ENCODE measurements at places on chromosomes 6 and 20.

- DNase-seq: no peak
Measured at GRCh38 chr6:144123836-144124235, 26.5 kb upstream of the STX11 start.

DNA sequence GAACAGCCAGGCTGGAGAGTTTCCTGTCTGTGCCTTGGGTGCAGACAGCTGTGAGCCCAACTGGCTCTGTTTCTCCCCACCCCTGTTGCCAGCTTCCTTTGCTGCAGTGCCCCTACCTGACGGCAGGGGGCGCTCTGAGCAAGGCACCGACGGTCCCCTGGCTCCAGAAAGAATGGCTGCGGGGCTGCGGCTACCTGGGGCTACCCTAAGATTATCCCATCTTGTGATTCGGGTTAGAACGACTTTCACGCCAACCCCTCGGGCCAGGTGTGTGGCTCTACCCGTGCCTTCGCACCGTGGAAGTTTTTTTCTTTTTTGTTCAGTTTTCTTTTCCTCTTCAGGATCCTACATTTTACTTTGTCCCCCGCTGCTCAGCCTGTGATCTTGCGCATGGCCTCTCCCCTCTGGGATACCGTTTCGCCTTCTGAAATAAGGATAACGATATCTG lies 33.4 kb upstream of the AAR2 start:
- peak; percentile 56 for DNase-seq

- DNase-seq: no peak
Measured at GRCh38 chr6:108323710-108324466, 29.0 kb downstream of the AFG1L start.

DNA sequence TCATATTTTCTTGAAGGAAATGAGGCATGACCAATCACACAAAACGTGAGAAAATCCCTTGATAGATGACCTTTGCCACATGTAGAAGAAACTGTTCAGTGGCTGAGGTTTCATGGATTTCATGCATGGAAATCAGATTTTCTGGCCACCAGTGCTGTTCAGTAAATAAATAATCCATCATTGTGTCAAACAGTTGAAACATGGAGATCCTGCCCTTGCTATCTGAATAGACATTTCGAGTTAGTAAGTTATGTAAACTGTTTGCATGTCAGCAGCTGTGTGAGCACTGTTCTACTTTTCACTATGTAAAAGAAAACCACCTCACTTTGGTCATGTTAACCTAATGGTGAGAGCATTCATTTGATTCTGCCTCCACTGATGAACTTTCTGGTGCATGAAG lies 793.9 kb upstream of the EPHA7 start:
- DNase-seq: no peak

DNA sequence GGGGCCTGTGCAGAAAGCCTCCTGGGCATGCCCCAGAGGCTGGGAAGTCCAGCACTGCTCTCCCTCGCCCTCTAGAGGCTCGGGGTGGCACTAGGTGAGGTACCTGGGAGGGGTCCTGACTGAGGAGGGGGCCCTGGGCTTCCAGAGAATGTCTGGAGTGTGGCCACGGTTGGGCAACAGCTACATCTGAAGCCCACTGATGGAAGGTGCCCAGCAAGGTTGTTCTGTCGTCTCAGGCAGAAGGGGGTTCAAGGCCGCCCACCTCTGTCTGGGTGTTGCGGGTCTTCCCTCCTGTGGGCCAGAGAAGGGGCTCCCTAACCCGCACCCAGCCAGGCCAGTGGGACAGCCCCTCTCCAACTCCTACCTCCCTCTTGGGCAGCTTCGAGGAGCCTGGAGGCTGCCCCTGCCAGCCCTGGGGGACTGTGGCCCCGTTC lies 11.4 kb upstream of the VEGFA start:
- DNase-seq: no peak

DNA sequence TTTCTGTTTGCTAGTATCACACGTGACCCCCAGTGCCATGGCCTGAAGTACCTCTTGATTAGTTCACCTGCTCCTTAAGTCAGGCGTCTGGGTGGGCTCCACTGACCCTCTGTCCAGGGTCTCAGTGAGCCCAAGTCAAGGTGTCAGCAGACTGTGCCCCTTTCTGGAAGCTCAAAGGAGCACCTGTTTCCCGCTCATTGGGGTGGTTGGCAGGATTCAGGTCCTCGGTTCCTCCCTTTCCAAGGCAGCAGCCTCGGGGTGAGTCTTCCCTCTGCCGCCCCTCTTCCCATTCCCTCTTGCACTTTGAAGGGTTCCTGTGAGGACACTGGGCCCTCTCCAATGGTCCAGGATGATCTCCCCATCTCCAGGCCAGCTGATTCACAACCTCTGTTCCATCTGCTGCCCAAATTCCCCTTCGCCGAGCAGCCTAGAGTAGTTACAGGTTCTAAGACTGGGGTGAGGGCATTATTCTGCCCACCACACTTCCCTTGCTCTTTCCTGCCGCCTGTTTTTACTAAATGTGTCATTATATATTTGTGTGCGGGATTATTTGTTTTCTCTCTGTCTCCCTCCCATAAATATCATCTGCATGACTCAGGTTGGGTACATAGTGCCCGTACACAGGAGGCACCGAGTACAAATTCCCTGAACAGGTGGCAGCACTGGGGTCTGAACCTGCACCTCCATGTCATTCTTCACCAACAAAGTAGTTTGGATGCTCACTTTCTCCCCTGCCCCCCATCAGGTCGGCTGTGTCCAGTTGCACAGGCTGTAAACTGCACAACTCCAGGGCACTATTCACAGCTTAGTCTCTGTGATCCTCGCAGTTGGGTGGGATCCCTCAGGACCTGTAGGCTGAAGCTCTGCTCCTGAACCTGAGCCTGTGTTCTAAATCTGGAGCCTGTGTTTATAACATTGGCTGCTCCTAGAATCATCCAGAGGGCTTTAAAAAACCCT lies 58.5 kb downstream of the RBM38 start:
- no peak for DNase-seq

DNA sequence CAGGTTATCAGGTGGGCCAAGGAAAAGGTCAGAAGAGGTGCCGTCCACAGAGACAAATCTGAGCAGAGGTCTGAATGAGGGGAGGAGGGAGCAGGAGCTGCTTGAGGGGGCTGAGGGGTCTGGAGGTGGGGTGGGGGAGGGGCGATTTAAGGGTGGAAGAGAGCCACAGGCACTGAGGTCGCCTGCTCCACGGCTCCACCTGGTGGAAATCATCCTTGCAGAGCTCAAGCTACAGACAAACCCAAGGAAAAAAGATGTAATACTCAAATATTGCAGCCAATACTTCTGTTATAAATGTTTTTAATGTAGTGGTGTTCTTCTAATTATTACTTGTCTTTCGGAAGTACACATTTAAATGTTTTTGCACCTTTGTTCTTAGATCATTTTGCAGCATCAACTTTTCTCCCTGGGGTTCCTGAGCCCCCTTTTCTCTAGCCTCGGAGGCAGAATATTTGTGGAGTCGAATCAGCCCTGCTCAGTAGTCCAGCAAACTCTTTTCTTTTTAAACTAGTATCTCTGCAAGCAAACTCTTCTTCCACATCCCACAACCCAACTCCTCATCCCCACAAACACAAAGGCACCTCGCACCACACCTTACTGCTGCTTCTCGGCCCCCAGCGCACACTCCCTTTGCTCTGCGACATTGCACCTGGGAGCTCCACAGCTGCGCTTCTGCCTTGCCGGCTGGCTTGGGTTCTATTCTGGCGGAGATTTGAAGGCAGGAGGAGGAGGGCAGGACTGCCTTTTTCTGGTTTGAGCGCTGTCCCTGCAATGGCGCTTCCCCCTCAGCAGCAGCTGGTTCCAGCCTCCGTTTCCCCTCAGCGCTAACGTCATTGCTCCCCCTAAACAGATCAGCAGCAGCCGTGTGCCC lies 51.0 kb upstream of the TFAP2A start:
- no peak for DNase-seq

DNA sequence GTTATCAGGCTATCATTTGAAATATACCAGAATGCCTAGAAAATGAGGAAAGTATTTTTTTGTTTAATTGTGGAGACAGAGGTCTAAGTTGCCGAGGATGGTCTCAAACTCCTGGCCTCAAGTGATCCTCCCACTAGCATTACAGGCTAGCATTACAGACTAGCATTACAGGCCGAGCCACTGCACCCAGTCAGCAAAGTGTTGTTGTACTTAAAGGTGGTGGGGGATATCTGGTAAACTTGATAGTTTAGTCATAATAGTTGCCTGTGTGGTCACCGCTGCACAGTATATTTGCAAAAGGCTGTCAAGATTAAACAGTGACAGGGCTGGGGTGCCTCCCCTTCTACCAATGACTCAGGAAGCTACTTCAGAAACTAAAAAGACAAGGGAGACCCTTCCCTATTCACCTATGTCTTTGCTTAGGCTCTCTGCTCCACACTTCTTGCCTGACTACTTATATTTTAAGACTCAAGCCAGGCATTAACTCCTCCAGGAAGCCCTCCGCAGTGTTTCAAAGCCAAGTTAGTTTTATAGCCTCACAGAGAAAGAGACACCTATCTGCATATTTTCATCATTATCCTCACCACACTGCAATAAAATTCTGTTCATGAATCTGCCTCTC lies 3.1 kb upstream of the AKIRIN2 start:
- no peak for DNase-seq

DNA sequence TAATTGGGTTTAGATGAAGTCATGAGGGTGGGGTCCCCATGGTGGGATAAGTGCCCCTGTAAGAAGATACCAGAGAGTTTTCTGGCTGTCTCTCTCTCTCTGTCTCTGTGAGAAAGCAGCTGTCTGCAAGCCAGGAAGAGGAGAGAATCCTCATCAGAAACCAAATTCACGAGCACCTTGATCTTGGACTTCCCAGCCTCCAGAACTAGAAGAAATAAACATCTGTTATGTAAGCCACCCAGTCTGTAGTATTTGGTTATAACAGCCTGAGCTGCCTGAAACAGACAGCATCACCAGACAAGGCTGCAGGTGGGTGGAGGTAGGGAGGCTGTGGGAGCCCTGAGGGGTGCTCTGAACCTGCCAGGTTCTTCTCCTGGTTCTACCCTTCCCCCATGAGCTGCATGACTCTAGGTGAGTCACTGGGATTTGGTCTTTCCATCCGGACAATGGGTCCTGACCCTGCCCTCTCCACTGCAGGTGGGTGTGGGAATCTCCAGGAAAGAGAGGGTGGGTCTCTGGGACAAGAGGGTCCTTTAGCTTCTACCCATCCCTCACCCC lies 34.3 kb upstream of the VEGFA start:
- DNase-seq: no peak

DNA sequence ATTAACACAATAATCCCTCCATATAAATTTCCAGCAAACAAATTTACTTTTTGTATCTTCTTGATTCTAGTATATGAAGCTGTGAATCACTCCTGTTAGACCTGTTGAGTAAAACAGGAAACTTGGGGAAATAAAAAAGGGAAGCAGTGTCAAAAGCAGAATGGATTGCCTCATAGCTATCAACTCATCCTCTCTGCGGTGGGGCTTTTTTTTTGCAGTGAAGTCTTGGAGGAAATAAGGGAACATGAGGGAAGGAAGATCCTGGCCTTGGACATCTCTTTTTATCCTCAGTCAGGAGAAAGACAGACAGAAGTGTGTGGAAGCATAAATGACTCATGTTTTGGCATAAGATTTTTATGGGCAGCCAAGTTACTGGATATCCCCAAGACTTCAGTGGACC lies 332.5 kb downstream of the TFAP2A start:
- no peak for DNase-seq

DNA sequence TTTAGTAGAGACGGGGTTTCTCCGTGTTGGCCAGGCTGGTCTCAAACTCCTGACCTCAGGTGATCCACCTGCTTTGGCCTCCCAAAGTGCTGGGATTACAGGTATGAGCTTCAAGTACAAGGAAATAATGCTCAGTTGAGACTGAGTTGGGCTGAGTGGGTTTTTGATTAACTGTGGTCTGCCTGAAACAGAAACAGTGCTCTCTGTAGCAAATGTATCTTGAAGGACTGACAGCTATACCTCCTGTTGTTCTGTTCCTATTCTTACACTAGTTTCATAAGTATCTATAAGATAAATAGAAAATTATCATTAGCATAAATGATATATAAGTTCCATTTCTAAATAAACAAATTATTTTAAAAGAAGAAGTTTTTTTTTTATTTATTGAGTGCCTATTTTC lies 142.8 kb upstream of the PTPRK start:
- DNase-seq: no peak

GRCh38 chr6:151275121-151275520 lies 35.4 kb downstream of the AKAP12 start:
- no peak for DNase-seq

DNA sequence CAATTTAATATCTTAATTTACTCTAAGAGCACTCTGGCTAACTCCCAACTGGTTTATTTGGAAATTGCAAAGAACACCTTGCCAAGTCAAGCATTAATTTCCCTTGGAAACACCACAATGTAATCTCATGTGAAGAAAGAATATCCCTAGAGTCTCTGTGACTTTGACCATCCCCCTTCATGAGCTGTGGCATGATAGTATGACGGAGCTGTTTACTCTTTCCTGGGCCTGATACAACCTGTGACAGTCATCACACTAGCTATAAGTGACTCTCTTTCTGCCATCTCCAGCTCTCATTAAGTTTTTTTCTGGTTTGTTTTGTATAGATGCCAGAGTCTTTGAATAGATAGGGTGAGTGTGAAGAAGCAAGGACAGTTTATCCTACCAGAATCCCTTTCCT lies 470.3 kb upstream of the JARID2 start:
- no peak for DNase-seq

GRCh38 chr20:1225263-1225782 lies 521 bp upstream of the RAD21L1 start:
- DNase-seq: no peak

DNA sequence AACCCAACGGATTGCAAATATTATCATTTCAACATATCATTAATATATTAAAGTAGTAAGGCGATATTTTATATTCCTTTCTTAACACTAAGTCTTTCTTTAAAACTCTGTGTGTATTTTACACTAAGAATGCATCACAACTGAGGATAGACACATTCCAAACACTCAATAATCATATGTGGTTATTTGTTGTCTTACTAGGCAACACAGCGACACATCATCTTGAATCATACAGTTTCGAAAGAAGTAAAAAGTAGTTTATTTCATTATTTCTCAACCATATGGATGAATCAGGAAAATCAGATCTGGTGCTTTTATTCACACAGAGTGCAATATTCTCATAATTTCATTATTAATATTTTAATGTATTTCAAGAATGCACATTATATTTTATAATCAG lies 662.4 kb downstream of the EPHA7 start:
- no peak for DNase-seq

DNA sequence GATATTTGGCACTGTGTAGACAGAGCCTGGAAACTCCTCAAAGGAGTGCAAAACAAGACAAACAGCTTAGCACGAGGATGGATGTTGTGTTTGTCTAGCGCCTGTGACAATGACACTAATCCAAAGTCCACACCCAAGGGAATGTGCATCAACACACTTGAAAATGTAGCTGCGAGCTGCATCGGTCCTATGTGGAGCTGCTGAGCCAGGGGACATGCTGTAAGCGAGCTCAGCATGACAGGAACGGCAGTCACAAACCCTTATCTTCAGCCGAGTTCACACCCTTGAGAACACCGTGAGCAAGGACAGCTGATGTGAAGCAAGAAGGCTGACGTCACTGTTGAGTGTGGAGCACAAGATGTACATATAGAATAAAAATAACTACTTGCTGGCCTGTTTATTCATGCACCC lies 684.3 kb downstream of the QKI start:
- DNase-seq: no peak
